Epithelial cell of umbilical artery (primary cell): ENCODE measurements at places on chromosomes 16 and 17. TPM values are rescaled to one million over a fixed set of nuclear protein-coding genes. Genes with fewer than 3 reads are reported as not detected.

ADAD2 gene
- total RNA-seq = not detected in 2 replicates

EFNB3 gene
- total RNA-seq = 0.15 and 0.97 TPM in 2 replicates

ABCC6 gene
- total RNA-seq = under 0.01 and 1.4 TPM in 2 replicates

SLC12A3 gene
- total RNA-seq = not detected in 2 replicates

TBC1D28 gene
- not detected in 2 replicates for total RNA-seq

NAA60 gene
- total RNA-seq = 11.0 and 27.5 TPM in 2 replicates

PLXDC1 gene
- not detected in 2 replicates for total RNA-seq

BICDL2 gene
- total RNA-seq = not detected in 2 replicates

KRT39 gene
- total RNA-seq = not detected in 2 replicates

QPRT gene
- total RNA-seq = 0.32 and 1.4 TPM in 2 replicates
